Pancreas (tissue), 10 donors: ENCODE measurements at places on chromosomes 4 and X. TPM values are rescaled to one million over a fixed set of nuclear protein-coding genes. Genes with fewer than 3 reads are reported as not detected.

GRCh38 chr4:38954727-38955126 lies 77.5 kb downstream of the TMEM156 start:
- no peaks in the 10 kb centered on the region for H3K36me3 ChIP-seq
- no peaks in the 10 kb centered on the region for H3K4me1 ChIP-seq
- no peaks in the 10 kb centered on the region for H3K27me3 ChIP-seq
- no peak overlapping the region for H3K27ac ChIP-seq

- no peaks in the 10 kb centered on the region for H3K4me1 ChIP-seq
- H3K27ac ChIP-seq = no peak overlapping the region
- H3K27me3 ChIP-seq = no peaks in the 10 kb centered on the region
Measured at GRCh38 chr4:4726051-4726450, 133.4 kb upstream of the MSX1 start.

DNA sequence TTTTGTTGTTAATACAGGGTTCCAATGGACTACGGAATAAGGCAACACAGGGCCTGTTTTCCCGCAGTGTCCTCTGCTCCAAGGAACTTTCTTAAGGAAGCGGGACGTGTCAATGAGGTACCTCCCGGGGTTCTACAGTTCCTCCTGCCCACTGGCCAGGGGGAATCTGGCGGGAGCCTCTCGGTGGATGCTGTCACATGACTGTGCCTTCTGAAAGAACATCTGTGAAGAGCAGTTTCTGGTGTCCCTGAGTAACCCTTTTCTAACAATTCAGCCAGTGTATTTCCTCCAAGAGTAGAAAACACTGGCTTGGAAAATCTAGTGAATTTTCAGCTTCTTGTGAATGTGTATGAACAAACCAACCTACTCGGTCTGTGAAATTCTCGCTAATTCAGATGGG lies 32.7 kb downstream of the MFAP3L start:
- no peaks in the 10 kb centered on the region for H3K27me3 ChIP-seq
- no peaks in the 10 kb centered on the region for H3K4me1 ChIP-seq
- H3K4me3 ChIP-seq = no peak overlapping the region
- no peak for DNase-seq

DNA sequence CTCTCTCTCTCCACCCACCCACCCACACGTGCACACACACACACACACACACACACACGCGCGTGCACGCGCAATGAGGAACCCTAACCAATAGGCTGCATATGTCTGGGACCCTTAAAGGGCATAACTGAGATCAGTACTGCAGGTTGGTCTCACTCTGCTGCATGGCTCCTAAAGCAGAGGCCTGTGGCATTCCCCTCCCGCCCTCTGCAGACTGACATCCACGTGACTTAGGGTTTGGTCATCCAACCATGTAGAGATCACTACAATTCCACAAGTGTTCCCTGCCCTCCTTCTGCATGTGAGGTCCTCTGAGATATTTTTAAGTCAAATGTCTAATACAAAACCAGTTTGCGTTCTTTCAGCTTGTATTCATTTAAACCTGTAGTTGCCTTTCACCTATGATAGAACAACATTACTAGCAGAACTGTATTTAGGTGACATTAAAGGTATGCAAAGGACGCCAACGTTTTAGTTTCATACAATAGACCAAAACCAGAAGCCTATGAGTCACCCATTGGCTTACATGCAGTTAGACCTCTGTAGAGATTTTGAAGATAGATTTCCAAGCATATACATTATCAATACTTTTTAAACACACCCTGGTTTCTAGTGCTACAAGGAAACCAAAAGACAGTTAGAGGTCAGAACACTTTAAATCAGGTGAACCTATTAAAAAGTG lies 10.1 kb downstream of the XAGE5 start:
- no peaks in the 10 kb centered on the region for H3K4me1 ChIP-seq
- no peaks in the 10 kb centered on the region for H3K27me3 ChIP-seq
- no peak for DNase-seq
- no peak overlapping the region for H3K27ac ChIP-seq

DNA sequence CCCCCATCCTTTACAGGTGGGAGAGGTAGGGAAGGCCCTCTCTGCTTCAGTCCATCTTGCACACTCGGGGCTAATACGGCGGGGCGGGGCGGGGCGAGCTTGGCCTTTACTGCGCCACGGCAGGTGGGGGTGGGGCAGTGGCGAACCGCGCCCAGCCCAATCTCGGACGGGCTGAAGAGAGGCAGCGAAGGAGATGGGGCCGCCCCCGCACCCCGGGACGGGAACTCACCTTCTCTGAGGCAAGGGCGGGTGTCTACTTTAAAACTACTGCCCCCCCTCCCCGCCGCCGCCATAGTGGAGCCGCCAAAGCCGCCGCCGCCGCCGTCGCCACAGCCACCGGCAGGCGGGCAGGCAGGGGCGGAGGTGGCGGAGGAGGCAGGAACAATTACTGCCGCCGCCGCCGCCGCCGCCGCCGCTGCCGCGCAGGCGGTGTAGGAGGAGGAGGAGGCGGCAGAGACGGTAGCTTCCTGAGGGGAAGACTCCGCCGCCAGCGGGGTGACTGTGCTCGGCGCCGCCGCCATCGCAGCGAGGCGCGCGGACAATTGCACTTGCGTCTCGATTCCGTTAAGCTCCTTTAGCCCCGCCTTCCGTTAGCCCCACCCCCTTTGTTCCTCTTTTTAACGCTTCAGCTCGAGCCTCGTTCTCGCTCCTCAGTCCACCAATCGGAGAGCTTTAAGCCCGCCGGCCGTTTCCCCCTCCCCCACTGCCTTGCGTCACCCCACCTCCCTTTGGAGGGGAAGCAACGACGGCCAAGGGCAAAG lies at the start of gene ZMAT1:
Gene ZMAT1, minus strand, starts transcription at position 540 of the 761 bp plus-strand sequence. Its CDS starts 19 bp downstream, at position 521.
- H3K27ac ChIP-seq = peak within 1 kb of the TSS; percentile 84
- no peaks in the 10 kb centered on the region for H3K36me3 ChIP-seq
- DNase-seq = peak; percentile 93
- H3K4me3 ChIP-seq = peak within 1 kb of the TSS; percentile 60

DNA sequence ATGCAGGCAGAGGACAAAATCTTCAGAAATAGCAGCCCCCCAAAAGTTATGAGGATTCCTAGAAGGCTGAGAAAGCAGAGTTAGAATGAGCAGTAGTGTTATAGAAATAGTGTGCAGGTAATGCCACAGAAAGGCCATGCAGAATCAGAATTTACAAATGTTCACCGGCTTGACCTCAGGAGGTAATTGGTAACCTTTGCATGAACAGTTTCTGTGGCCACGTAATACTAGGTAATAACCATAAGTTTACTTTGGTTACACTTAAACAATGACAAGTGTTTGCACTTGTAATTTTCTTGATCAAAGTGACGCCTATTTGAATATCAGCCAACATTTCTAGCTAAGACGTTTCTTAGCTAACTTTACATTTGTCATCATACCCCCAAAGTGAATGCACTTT lies 393.6 kb downstream of the GPAT3 start:
- H3K27ac ChIP-seq = no peak overlapping the region
- H3K4me3 ChIP-seq = no peak overlapping the region
- H3K36me3 ChIP-seq = no peaks in the 10 kb centered on the region
- DNase-seq = no peak
- no peaks in the 10 kb centered on the region for H3K27me3 ChIP-seq

DNA sequence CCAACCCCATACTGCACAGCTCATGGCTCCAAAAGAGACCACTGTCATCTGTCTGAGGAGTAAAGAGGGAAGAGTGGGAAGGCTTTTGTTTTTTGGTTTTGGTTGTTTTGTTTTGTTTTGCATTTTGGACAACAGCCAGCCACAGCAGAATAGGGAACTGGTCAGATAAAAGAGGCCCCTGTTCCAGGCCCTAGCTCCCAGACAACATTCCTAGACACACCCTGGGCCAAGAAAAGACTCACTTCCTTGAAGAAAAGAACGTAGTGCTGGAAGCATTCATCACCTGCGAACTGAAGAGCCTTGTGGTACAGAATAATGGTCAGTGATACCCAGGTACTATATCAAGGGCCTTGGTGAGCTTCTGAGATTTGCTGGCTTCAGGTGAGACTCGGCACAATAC lies 619.4 kb upstream of the SPANXN1 start:
- no peaks in the 10 kb centered on the region for H3K4me1 ChIP-seq
- no peak overlapping the region for H3K27ac ChIP-seq
- H3K4me3 ChIP-seq = no peak overlapping the region

GRCh38 chr4:119471259-119471658 lies 149.3 kb upstream of the FABP2 start:
- DNase-seq = no peak
- H3K4me3 ChIP-seq = no peak overlapping the region
- H3K27me3 ChIP-seq = no peaks in the 10 kb centered on the region
- H3K4me1 ChIP-seq = no peaks in the 10 kb centered on the region

DNA sequence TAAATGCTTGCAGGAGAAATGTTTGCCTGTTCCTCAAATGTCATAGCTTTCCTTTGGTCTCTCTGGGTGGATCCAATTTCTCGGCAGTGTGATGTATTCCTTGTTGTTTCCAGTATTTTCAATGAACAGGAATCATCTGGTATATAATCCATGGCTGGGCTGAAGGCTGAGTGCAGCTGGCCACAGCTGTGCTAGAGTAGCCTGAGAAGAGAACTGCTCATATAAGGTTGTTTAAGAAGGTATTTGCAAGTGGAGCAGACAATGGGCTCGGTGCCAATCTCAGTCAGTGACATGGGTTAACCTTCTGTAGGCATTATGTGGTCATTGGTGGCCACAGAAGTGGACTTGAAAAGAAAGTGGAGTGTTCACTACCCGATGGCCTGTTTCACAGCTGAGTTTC lies 390.3 kb downstream of the SPRY1 start:
- no peak for DNase-seq
- H3K4me3 ChIP-seq = no peak overlapping the region
- H3K36me3 ChIP-seq = no peaks in the 10 kb centered on the region

- no peaks in the 10 kb centered on the region for H3K27me3 ChIP-seq
- no peak for DNase-seq
- no peak overlapping the region for H3K27ac ChIP-seq
- H3K36me3 ChIP-seq = no peaks in the 10 kb centered on the region
- H3K4me3 ChIP-seq = no peak overlapping the region
Measured at GRCh38 chr4:110869862-110870572, 247.1 kb upstream of the PITX2 start.

DNA sequence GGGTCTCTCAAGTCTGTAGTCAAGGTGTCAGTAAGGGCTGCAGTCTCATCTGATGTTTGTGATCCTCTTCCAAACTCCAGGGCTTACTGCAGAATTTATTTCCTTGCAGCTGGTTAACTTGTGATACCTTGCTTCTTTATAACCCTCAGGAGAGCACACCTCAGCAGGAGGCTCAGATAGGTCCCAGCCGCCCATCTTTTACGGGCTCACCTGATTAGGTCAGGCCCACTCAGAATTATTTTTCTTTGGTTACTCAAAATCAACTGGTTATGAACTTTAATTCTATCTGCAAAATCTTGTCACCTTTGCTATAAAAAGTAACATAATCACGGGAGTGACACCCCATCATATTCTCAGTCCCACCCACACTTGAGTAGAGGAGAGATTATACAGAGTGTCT lies 99.9 kb upstream of the BEND4 start:
- no peak for DNase-seq
- peaks cover 3% of the 10 kb centered on the region for H3K27me3 ChIP-seq
- H3K4me3 ChIP-seq = no peak overlapping the region
- H3K36me3 ChIP-seq = no peaks in the 10 kb centered on the region

DNA sequence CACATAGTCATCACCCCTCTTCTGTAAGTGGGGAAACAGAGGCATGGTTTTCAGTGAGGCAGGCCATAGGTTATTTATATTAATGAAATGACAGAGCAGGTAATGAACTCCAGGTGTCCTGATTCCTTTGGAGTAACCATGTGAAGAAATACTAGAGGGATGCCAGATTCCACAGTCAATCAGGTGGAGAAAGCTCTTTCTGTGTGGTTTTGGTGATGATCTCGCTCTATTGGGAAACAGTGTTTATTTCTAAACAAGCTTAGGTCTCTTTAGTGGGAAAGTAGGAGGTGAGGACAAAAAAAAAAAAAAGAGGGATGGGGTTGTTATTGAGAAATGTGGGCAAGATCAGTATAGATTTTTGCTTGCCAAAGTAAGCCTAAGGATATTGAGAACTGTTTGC lies 12.2 kb downstream of the DOCK11 start:
- H3K36me3 ChIP-seq = no peaks in the 10 kb centered on the region
- no peak for DNase-seq
- H3K27ac ChIP-seq = no peak overlapping the region
- no peaks in the 10 kb centered on the region for H3K4me1 ChIP-seq
- H3K27me3 ChIP-seq = no peaks in the 10 kb centered on the region

DNA sequence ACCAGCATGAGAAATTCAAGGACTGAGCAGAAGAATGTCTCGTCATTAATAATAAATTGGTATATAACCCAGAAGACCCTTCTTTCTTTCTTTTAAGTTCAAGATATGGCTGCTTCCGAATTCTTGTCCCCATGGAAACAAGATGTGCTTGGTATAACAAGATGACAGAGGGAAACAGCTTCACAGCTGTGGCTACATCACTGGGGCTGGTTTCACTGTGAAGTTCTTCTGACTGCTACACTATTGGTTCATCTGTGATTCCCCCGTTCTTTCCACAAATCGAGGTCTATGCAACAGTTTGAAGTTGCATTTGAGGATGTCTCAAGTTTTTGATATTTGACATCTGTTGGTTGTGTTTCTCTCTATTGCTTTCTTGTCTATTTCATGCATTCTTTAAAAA lies 12.3 kb upstream of the DTHD1 start:
- DNase-seq = no peak
- H3K27me3 ChIP-seq = no peaks in the 10 kb centered on the region
- no peak overlapping the region for H3K4me3 ChIP-seq
- H3K27ac ChIP-seq = no peak overlapping the region
- H3K36me3 ChIP-seq = no peaks in the 10 kb centered on the region

EDA gene
- total RNA-seq = 3.6 TPM

RHOXF2 gene
- total RNA-seq = not detected

DHRSX gene
- total RNA-seq = 26.5 TPM

DCAF12L2 gene
- total RNA-seq = 0.09 TPM

NSUN7 gene
- 7.2 TPM for total RNA-seq

PCDH19 gene
- total RNA-seq = 0.44 TPM
